ENCODE measurements at places on chromosomes 13 and 19. TPM values are rescaled to one million over a fixed set of nuclear protein-coding genes. Genes with fewer than 3 reads are reported as not detected.

GRCh38 chr13:51803422-51804294 is at the start of gene DHRS12:
Gene DHRS12, minus strand, starts transcription at chr13:51804163. Its CDS starts 4,504 bp downstream, at chr13:51799659.
- peak; percentile 79 for DNase-seq
- peak within 1 kb of the TSS; percentile 99 for H3K27ac ChIP-seq
- peaks cover 49% of the 10 kb centered on the region for H3K4me1 ChIP-seq
- no peaks in the 10 kb centered on the region for H3K27me3 ChIP-seq
- peaks cover 7% of the 10 kb centered on the region for H3K36me3 ChIP-seq

- H3K27me3 ChIP-seq, result no peaks in the 10 kb centered on the region
- H3K36me3 ChIP-seq, result peaks cover 4% of the 10 kb centered on the region
- DNase-seq, result no peak
- peaks cover 12% of the 10 kb centered on the region for H3K4me1 ChIP-seq
- no peak overlapping the region for H3K27ac ChIP-seq
Measured at GRCh38 chr19:1481893-1482360, 2.9 kb upstream of the C19orf25 start.

The TMEM91 gene
- 2.9 TPM for total RNA-seq

- H3K36me3 ChIP-seq, result no peaks in the 10 kb centered on the region
- peak within 1 kb of the TSS; percentile 47 for H3K4me3 ChIP-seq
- peaks cover 5% of the 10 kb centered on the region for H3K4me1 ChIP-seq
- peaks cover 38% of the 10 kb centered on the region for H3K27me3 ChIP-seq
Measured at GRCh38 chr19:1000095-1000494, at the start of gene GRIN3B. Gene GRIN3B, plus strand, starts transcription at chr19:1000419. Its CDS starts 19 bp downstream, at chr19:1000438.

The UPK1A gene
- 0.51 TPM for total RNA-seq

The PTBP1 gene
- 735 TPM for total RNA-seq

DNA sequence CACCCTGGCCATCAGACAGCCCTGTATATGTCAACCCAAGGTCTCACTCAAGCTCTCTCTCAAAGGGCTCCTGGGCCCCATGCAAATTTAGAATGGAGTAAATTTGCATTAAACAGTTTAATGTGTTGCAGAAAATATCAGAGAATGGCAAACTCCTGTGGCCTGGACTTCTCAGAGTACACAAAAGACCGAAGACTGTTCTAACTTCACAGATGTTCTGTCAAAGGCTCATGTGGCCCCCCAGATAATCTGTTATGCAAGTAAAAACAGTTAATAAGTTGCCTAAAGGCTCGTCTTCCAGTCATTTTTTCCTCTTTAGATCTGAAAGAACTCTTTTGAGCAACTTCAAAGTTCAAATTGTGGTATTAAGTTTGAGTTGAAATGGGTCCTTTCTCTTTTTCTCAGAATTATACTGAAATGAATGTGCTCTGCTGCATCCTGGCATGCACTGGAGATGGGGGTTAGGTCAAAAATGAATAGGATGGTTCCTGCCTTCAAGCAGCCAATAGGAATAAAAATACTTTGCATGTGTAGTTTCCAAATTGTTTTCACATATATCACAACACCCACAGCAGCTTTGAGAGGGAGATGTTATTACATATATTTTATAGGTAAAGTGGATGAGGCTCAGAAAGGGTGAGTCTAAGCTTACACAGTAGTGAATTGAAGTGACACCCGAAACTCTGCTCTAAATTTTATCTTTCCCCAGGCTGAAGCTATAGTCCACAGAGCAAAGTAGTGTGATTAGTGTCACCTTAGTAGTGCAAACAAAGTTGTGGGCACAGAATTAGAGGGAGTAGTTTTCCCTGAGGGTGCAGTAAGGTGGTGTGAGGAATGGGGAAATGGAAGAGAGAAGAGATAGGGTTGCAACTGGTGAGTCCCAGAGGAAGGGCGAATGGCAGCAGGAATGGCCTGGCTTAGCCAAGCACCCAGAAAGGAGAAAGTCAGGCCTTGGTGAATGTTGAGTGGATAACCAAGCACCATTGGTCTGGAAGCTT is 205.0 kb upstream of the RFC3 start:
- H3K4me3 ChIP-seq, result peak overlapping the region; percentile 24
- H3K36me3 ChIP-seq, result no peaks in the 10 kb centered on the region
- peak overlapping the region; percentile 92 for H3K27ac ChIP-seq
- peak; percentile 8 for DNase-seq

GRCh38 chr13:88196106-88196505 is 524.9 kb downstream of the SLITRK5 start:
- no peak overlapping the region for H3K27ac ChIP-seq
- no peak overlapping the region for H3K4me3 ChIP-seq
- H3K4me1 ChIP-seq, result no peaks in the 10 kb centered on the region
- no peaks in the 10 kb centered on the region for H3K36me3 ChIP-seq
- DNase-seq, result no peak

The PNMA8C gene
- not detected for total RNA-seq

The CATSPERD gene
- total RNA-seq, result not detected

The KANK2 gene
- 3.9 TPM for total RNA-seq

- peaks cover 7% of the 10 kb centered on the region for H3K36me3 ChIP-seq
- H3K4me1 ChIP-seq, result peaks cover 34% of the 10 kb centered on the region
- peak; percentile 82 for DNase-seq
- H3K27me3 ChIP-seq, result no peaks in the 10 kb centered on the region
- H3K27ac ChIP-seq, result peak overlapping the region; percentile 89
Measured at GRCh38 chr19:1853295-1854038, 5.2 kb upstream of the REXO1 start.

Data from activated T-helper 1 cell treated with anti-CD3 and anti-CD28 coated beads, Interleukin-12 subunit alpha, Interleukin-12 subunit beta, Interleukin-2, Interleukin-4 antibody, amounts not matched to agents 30 ng/mL and 10 ng/mL and 1 ng/mL, durations not matched to agents 14 hours and 24 hours and 36 hours (primary cell).